CD4-positive, alpha-beta T cell treated with Interleukin-1 beta for 1 hour (primary cell): ENCODE measurements at places on chromosomes 4 and X.

DNA sequence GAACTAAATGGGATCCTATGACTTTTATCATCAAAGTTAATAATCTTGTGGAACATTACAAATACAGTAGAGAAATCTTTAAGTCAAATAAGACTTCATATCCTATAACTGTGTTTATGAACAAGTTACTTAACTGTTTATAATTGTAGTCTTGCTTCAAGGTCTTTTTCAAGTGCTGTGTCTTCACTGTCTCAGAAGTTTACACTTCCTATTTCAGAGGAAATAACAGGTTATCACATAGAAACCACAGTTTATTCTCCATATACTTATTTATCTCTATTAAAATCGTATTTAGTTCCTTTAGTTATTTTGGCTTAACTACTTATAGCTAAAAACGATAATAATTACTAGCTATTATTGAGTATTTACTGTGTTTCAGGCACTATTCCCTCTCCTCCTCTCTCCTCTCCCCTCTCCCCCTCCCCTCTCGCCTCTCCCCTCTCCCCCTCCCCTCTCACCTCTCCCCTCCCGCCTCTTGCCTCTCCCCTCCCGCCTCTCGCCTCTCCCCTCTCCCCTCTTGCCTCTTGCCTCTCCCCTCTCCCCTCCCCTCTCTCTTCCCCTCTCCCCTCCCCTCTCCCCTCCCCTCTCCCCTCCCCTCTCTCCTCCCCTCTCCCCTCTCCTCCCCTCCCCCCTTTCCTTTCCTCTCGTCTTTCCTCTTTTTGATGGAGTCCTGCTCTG, 63.7 kb downstream of the RBPJ start:
- DNase-seq = peak; percentile 13

DNA sequence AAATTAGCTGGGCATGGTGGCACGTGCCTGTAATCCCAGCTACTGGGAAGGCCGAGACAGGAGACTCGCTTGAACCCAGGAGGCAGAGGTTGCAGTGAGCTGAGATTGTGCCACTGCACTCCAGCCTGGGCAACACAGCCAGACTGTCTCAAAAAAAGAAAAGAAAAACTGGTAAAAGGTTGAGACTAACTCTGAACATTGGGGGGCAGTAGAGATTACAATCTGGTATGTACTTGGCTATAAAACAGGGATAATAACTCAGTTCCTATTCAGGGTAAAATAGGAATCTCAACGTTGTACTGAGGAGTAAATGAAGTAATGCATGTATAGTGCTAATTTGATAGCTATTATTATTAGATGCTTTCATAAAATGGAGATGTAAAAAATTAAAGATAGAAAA, 12.5 kb upstream of the KLF8 start:
- DNase-seq = no peak

DNA sequence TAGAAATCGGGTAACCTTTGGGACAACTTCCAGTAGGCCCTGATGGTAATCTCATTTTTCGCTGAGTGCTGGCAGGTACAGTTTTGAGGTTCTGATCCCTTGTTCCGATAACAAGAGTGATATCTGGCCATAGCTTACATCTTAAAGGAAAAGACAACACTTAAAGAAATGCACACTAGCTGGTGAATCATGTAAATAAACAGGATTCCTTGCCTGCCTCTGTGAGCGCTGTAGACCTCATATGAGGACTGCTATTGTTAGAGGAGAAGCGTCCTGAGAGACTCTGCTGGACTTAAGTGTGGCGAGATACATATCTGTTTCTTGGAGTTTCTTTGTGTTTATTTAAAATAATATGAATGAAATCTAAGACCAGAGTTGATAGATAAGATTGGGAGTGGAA, 149.3 kb upstream of the SLC4A4 start:
- no peak for DNase-seq

DNA sequence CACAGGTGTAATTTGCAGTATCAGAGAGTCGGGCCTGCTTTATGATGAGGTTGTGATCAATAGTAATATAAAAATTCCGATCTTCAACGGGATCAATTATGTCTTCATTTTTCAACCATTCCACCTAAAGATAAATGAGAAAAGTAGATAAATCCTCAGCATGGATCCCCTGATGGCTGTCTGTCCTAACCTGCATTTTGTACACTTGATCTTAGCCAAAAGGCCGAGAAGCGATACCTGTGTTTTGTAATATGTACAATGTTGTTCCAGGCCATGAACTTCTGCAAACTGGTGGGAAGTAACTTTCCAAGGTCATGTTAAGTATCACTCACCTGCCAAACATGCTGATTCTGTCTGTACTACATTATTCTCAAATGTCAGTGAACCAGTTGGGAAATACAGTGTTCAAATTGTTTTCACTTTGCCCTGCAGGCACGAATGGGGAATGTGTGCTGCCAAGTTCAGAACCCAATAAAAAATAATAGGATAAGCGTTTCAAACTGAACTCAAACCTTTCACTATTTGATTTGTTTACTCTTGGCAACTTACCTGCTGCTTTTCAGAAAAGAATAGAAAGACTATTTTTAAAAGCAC, 298.1 kb downstream of the UNC5C start:
- DNase-seq = no peak

DNA sequence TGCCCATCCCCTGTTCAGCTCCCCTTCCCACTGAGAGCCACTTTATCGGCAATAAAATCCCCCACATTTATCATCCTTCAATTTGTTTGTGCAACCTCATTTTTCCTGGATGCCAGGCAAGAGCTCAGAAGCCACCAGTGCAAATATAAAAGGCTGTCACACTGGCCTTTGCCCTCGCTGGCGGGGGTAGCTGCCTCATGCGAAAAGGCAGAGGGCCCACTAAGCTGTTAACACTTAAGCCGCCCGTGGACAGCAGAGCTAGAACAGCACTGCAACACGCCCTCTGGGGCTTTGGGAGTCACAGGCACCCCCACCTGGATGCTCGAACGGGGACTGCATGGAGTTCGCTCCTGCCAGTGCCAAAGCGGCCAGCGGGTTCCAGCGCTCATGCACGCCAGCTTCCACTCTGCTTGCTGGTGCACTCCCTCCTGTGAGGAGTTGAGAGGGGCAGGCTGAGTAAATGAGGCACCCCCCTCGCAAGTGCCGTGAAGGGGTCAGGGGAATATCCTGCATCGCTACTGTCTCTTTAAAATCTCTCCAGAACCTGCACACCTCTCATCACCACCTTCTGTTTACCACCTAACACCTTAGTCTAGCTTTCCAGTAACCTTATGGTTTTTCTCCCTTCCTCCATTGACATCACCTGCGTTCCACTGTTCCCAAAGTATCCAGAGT, 99.5 kb downstream of the SORBS2 start:
- no peak for DNase-seq

GRCh38 chrX:80432863-80433262, 12.6 kb downstream of the TENT5D start:
- DNase-seq = no peak

DNA sequence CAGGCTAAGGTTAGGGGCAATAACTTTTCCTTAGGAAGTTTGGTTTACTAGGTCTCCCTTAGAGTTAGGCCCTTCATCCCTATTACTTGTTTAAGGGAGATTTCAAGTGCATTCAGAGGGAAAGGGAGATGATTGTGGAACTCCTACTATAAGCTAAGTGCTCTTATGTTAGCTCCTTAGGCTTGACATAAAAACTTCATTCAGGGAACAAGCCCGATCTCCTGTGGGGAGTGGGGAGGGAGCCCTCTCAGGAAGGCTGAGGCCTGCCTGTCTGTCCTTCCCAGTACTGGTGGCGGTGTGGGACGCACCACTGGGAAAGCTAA, 8.0 kb downstream of the KLF3 start:
- no peak for DNase-seq

DNA sequence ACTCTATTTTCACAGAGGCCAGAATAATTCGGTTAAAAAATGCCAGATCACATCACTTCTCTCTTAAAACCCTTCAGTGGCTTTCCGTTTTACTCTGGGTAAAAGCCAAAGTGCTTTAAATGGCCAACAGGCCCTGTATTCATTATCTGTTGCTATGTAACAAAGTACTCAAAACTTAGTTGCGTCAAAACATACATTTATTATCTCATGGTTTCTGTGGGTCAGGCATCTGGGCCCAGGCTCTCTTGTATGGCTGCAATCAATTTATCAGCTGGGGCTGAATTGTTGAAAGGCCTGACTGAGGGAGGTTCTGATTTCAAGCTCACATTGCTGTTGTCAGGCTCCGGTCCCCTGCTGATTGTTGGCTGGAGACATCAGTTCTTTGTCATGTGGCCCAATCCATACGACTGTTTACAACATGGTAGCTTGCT, 72.7 kb upstream of the H2AZ1 start:
- DNase-seq = no peak

GRCh38 chr4:11439836-11440235, 11.1 kb upstream of the HS3ST1 start:
- DNase-seq = no peak

GRCh38 chr4:20078644-20079043, 173.1 kb upstream of the SLIT2 start:
- no peak for DNase-seq

DNA sequence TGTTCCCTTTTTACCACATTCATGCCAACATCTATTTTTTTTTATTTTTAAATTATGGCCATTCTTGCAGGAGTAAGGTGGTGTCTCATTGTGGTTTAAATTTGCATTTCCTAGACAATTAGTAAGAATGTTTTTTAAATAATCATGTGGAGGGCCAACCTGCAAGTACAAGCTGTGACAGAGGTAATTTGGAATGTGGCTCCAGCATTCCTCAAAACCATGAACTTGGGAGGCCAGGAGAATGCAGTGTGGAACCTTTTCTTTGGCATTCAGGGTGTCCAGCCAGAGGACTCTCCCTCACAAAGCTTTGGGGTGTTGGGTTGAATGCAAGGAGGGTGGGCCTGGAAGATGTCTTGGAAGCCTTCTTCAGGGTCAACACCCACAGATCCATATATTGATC, 7.3 kb upstream of the TMEM185A start:
- no peak for DNase-seq

- no peak for DNase-seq
Observed at GRCh38 chr4:82284475-82284857, 89.3 kb downstream of the HNRNPD start.

DNA sequence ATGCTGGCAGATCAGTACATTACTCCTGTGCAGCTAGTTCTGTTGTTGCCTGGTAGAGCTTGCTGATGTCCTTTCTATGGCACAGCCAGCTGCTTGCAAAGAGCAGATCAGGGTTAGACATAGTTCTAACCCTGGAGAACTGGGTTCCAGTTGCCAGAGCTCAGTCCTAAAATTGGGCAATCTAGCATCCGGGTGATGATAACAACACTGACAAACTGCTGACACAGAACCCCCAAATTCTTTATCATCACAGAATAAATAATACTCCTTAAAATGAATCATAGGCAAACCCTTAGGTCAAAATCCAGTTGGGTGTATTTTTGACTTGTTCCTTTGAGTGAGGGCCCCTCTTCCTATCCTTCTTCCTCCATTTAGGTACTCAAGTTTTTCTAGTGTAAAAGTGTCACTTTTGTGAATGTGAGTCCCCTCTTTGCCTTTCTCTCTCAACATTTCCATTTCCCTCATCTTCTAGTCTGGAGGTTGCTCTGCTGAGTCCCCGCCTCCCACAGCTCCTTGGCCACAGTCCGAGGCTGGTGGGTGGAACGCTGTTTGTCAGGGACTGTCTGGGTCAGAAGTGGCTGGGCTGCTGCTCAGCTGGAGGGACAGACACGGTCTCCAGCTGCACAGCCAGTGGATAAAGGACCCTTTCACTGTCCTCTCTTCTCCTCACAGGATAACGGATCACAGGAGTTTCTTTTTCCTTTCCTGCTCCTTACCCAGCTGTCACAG, 93.6 kb upstream of the RASGEF1B start:
- no peak for DNase-seq

DNA sequence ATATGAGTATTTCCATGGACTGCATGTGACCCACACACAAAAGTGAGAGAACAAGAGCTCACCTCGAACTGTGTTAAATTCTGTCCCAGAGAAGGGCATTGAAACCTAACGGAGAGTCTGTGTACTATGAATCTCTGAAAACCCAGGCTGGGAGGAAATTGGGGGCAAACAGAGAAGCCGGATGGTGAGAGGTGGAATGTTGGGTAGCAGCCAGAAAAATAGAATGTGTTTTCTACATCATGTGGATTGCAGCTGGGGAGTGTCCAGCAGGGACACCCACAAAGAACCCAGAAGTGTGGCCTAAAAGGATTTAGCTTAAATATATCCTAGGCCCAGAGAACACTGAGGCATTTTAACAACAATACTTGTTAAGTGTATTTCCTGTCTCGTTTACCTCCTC, 38.6 kb downstream of the MND1 start:
- no peak for DNase-seq

- DNase-seq = no peak
Observed at GRCh38 chr4:61200916-61201526, 895 bp downstream of the ADGRL3 start.

GRCh38 chr4:56414135-56414670, 21.2 kb downstream of the PPAT start:
- DNase-seq = no peak

DNA sequence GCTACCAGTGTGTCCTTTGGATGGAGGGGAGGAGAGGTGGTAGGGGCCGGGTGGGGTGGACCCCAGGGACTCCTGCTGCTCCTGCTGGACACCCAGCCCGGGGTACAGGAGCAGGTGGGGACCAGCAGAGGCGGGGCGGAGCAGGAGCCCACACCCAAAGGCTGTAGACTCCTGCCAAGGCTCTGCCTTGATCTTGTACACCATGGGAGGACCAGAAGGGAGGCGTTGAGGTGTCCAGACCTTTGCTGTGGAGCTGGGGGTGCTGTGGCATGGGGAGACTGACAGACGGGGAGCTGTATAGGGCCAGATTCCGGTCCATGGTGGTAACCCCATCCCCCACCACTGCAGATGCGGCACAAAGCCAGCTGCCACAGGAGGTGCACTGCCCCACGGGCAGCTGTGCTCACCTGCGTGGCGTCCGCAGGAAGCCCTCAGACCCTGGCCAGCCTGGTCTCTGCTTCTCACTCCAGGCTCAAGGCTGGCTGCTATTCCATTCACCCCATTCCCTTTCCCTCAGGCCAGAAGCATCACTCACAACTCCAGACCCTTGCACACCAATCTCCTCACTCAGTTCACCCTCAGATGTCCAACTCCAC, 5.0 kb upstream of the SLC26A1 start:
- DNase-seq = no peak

DNA sequence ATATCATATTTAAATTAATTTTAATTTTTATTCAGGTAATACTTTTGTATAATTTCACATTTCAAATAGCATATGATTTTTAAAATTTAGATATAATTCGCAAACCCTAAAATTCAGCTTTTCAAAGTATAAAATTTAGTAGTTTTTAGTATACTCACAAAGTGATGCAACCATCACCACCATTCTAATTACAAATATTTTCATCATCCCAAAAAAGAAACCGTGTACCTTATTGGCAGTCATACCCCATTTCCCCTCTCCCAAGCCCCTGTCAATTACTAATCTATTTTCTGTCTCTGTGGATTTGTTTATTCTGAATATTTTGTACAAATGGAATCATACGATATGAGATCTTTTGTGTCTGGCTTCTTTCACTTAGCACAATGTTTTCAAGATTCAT, 37.0 kb upstream of the KIT start:
- DNase-seq = no peak

- DNase-seq = no peak
Observed at GRCh38 chr4:7157666-7158065, 34.7 kb upstream of the SORCS2 start.
